Ovary (tissue), 10 donors: ENCODE measurements at places on chromosomes 11 and 22. TPM values are rescaled to one million over a fixed set of nuclear protein-coding genes. Genes with fewer than 3 reads are reported as not detected.
A peak's percentile ranks its signal among the peaks of the same experiment; 100 is the strongest.

- no peak for DNase-seq
These were observed 232.9 kb upstream of the NCAM1 start for GRCh38 chr11:112728288-112728687.

Gene C11orf87
- not detected for polyA plus RNA-seq

DNA sequence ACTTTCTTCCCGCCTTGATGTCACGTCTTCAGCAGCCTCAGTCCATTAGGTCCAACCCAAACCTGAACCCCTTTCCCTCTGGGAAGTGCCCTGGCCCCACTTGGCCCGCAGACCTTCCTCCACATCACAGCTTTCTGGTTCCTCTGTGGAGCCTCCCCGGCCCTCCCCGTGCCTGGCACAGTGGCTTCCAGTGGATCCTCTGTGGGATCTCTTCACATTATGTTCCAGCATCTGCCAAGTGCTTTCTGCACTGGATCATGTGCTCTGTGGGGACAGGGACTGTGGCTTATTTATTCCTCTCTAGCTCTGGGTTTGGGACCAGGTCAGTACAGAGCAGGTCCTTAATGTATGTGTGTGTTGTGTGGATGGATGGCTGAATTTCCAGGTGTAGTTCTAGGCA, 30.9 kb downstream of the POLR3H start:
- DNase-seq: no peak

DNA sequence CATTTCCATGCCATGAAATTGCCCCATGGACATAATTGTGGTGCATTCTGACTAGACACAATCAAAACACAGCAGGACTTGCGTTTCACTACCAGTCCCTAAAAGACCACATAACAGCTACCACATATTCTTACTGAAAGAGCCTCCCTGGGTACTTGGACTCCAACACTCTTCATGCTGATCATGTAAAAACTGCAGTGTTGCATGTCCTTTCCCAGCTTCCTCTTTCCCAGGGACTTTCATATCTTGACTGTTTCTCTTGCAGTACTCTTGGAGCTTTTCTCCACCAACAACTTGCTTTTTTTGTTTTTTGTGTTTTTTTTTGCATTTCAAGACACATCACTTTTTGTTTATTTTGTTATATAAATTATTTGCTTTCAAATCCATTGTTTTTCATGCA, 22.9 kb downstream of the MS4A6E start:
- no peak for DNase-seq

Gene GGT5
- polyA plus RNA-seq: 24.7 TPM

Gene MACROD1
- 24.1 TPM for polyA plus RNA-seq

GRCh38 chr11:22192642-22193347, at the start of gene ANO5:
Gene ANO5, plus strand, starts transcription at chr11:22193085. Its CDS starts 408 bp downstream, at chr11:22193493.
- DNase-seq: peak; percentile 59

- no peak for DNase-seq
These were observed 30.1 kb upstream of the FIBIN start for GRCh38 chr11:26963764-26964163.

Gene F2
- polyA plus RNA-seq: 0.10 TPM

DNA sequence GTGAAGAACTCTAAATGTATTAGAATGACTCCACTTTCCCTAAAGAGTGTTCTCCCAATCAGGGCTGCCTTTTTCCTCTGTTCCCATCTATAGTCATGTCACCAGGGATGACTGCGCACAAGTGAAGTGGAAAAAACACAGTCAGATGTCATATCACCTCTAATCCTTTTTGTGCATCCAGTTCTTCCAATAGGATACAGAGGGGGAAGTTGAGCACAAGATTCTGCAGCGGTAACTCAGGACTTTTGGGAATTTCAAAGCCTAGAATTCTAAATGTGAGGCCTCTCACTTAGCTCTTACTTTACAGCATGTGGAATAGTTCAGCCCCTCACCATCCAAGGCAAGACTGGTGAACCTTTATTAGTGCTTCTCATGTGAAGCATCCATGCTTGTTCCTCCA, 602.6 kb downstream of the NTM start:
- no peak for DNase-seq

Gene KRTAP5-1
- polyA plus RNA-seq: not detected

Gene KRTAP5-7
- not detected for polyA plus RNA-seq

DNA sequence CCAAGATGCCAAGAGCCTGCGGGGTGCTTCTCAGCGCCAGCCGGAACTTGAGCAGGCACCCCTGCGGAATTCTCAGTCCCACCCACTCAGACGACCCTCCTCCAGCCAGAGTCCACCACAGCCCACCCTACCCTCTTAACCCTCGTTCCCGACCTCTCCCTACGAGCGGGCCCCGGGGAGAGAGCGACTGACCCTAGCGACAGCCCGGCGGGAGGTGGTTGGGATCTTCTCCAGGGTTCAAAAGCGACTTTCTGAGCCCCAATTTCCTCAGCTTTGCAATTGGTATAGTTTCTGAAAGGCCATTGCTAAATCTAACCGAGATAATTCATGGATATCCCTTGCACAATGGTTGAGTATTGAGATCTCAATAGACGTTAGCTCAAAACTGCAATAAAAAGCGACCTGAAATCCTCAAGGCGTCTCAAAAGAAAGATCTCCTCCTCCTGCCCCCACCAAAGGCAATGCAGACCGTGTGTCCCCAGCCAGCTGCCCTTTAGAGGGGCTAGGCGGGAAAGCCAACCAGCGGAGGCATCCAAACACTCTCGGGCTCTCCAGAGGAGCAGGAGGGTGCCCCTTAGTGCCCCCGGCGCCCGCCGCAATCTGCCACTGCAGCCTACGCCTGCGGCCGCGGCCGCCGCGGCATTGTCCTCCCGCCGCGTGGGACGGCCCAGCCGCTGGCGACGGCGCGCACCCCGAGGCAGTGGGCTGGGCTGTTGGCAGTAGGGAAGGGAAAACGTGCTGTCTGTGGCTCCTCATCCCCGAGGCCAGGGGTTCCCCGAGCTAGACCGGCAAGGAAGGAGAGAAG, 1.5 kb upstream of the SLC6A5 start:
- DNase-seq: no peak

Gene APOBEC3A
- polyA plus RNA-seq: 1.2 TPM

DNA sequence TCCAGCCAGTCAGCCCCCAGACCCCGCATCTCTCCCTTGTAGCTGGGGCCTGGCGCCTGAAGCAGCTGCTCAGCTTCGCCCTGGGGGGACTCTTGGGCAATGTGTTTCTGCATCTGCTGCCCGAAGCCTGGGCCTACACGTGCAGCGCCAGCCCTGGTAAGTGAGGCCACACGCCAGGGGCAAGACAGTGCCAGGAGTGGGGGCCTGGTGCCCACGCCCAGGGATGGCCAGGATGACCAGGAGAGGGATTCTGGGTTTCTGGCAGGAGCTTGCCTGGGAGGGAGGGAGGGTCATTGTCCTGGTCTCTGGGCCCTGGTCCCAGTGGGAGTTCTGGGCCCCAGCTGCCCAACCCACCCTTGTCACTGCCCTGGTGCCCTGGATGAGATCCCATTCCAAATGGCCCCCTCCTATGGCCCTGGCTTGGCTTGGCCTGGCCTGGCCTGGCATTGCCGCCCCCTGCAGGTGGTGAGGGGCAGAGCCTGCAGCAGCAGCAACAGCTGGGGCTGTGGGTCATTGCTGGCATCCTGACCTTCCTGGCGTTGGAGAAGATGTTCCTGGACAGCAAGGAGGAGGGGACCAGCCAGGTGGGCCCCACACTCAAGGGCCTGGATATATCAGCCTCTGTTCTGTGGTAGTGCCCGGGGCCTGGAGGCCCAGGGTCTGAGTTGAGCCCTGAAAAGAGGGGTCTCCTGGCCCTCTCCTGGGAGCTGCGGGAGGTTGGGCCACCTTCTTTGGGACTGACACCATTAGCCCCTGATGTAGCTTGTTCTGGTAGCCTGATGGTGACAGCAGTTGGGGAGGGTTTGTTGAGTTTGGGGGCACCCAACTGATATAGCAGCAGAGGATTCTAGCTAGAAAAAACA, 3.7 kb downstream of the SLC39A13 start:
- no peak for DNase-seq

DNA sequence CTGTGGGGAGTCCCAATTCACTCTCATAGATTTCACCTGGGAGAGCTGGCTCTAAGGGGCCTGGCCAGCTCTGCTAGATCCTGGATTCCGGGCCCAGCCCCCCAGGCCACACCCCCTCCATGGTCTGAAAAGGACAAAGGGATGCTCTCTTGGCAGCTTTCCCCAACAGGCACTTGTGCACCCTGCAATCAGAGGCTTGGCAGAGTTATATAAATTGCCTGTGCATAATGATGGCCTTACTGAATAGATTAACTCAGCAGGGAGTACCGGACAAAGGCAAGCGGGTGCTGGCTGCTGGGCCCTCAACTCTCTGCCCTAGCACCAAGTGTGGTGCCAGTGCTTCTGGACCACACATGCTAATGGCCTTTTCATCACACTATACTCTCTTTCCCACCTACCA, 461.6 kb downstream of the BUD13 start:
- DNase-seq: no peak

- peak; percentile 25 for DNase-seq
These were observed 112.4 kb downstream of the LDLRAD3 start for GRCh38 chr11:36056160-36056751.

DNA sequence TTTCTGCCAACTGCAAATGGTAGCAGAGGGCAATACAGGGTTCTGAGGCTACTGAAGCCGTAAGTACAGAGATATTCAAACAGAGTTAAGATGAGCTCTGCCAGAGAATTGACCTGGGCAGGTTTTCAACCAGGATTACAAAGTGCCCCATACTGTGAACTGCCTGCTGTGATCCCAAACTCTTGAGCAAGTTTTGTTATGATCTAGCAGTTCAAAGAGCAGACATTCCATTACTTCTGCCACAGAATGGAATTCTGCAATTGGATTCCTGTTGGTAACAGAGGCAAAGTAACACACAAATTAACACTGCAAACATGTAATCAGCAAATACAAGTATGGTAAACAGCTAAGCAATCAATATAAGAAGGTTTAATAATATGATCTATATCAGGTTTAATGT, 31.2 kb downstream of the ALG9 start:
- no peak for DNase-seq

DNA sequence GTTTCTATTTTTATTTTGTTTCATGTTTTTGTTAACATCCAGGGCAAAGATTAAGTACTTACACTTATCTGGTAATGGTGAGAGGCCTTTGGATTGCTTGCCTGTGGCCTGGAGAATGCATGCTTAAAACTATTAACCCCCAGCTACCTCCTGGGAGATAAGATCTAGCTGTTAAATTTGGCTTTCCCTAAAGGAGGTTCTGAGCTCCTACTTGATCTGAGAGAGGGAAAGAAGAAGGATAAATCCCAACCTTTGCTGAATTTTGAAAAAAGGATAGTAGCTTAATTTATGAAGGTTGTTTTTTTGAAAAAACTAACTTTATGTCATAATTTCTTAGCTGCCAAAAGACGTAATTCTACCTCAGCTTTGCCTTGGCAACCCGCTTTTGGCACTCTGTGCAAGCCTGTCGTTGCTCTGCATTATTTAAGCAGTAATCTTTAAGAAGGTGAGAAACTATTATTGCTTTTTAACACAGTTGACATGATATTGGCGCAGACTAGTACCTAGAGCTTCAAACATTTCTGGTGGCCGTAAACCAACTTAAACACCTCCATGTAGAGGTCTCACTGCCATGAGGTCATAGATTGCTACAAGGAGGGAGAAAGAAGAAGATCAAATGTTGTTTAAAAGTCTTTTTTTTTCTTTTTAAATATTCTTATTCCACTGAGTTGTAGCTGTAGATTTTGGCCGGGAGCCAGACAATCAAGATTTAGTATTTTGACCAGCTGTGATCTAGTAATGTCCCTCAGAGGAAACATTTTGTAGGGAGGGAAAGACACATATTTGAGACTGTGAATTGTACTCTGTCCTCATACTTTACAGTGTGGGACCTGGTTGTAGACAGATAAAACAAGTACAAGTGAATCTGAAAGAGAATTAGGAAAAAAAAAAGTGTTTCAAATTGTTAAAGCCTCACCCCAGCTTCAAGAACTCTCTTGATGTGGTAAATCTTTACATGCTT, 74.4 kb downstream of the WNT11 start:
- no peak for DNase-seq

- DNase-seq: no peak
These were observed 12.1 kb downstream of the SERGEF start for GRCh38 chr11:18000760-18001159.

DNA sequence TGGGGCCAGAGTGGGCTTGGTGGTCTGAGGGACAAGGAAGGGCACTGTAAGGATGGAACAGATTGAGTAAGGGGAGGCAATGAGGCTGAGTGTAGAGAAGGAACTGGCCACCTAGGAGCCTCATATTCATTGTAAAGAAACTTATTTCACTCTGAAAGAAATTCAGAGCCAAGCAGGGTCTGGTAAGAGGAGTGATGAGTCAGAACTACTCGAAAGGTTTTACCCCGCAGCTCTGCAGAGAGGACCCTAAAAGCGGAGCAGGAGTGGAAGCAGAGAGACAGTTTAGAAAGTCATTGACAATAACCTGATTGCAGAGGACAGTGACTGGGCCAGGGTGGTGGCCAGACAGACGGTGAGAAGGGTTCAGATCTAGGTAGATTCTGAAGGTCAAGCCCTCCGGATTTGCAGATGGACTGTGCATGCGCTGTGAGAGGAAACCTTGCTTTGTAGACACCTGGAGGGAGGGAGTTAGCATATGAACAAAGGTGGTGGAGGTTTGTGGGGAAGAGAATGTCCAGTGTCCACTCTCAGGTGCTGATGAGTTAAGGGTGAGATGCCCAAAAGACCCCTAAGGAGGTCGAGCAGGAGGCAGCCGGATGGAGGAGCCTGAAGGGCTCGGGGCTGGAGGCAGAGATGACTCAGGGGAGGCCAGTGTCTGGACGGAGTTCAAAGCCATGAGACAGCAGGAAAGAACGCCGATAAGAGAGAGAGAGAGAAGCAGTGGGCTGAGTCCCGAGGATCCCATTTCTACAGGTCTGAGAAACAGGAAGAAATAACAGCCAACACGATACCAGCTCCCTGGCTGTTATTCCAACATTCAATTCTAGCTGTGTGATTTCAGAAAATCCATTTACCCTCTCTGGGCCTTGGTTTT, 546.0 kb downstream of the BRD1 start:
- DNase-seq: no peak

Gene CLMP
- polyA plus RNA-seq: 33.7 TPM

DNA sequence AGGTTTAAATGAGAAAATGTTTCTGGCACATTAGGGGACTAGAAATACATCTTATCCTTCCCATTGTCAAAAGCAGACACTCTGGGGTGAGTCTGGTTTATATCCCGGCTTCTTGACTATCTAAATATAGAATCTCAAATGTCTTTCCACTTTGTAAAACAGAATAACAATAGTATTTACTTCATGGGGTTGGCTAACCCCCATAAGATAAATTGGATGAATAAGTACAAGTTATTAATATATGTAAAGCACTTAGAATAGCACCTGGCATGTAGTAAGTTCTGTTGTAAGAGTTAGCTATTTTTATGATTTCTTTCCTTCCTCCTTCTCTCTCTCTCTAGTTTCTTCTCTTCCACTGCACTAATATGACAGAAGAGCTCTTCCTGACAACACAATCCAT, 499.1 kb downstream of the INSC start:
- DNase-seq: no peak
